ENCODE measurements at places on chromosomes 11 and 22. TPM values are rescaled to one million over a fixed set of nuclear protein-coding genes. Genes with fewer than 3 reads are reported as not detected.

OPCML gene
- not detected for total RNA-seq

OR52N5 gene
- total RNA-seq, result not detected

KDM4D gene
- total RNA-seq, result 1.3 TPM

GRCh38 chr11:112129656-112130055 lies 34.2 kb downstream of the IL18 start:
- DNase-seq, result no peak

DNA sequence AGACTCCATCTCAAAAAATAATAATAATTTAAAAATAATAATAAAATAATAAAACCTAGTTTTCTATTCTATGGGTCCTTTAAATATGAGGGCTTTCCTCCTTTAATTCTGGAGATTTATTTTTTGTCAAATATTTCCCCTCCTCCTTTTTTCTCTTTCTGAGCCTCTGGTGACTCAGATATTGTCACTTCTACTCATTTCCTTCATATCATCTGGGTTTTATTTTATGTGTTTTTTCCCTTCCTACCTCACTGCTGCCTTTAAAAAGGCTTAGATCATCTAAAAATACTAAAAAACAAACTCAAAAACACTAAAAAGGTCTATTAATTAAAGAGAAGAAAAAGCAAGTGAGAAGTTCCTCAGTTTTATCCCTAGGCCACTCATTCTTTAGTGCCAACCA lies 138.9 kb downstream of the SPON1 start:
- DNase-seq, result no peak

- DNase-seq, result peak; percentile 43
These were observed 668 bp downstream of the MADD start for GRCh38 chr11:47270331-47271271.

All from activated naive CD8-positive, alpha-beta T cell treated with anti-CD3 and anti-CD28 coated beads, Interleukin-2, amount 10 ng/mL, durations not matched to agents 7 days and 5 days (primary cell).